ENCODE measurements at places on chromosomes 1 and 21. TPM values are rescaled to one million over a fixed set of nuclear protein-coding genes. Genes with fewer than 3 reads are reported as not detected.

GRCh38 chr1:207302618-207303393 is 18.7 kb upstream of the CD55 start:
- no peak for DNase-seq
- H3K4me3 ChIP-seq, result no peak overlapping the region
- no peaks in the 10 kb centered on the region for H3K36me3 ChIP-seq
- H3K27me3 ChIP-seq, result no peaks in the 10 kb centered on the region
- no peak overlapping the region for H3K27ac ChIP-seq

TNNT2 gene
- total RNA-seq, result not detected

DNA sequence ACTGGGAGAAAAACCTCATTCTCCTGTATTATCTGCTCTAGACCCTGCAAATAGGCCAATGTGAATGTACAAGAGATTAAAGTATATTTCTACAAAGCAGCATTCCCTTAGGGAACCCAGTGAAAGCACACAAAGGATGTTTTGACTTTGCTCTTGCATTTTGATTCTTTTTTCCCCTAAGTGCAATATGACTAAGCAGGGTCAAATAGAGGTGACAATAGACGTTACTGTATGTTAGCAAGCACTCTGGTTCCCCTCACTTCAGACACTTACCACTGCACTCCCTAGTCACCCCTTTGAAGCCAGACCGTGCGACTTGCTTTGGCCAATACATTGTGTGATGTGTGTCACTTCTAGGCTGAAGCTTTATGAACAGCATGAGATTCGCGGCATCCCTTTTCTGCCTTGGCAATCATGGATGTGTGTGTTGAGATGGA is 209.7 kb downstream of the RHOU start:
- DNase-seq, result no peak
- no peaks in the 10 kb centered on the region for H3K36me3 ChIP-seq
- no peaks in the 10 kb centered on the region for H3K4me1 ChIP-seq
- no peak overlapping the region for H3K27ac ChIP-seq
- H3K4me3 ChIP-seq, result no peak overlapping the region

- no peaks in the 10 kb centered on the region for H3K36me3 ChIP-seq
- H3K4me1 ChIP-seq, result no peaks in the 10 kb centered on the region
- peaks cover 9% of the 10 kb centered on the region for H3K27me3 ChIP-seq
- no peak overlapping the region for H3K4me3 ChIP-seq
Measured at GRCh38 chr1:67097305-67097704, 37.5 kb downstream of the C1orf141 start.

DNA sequence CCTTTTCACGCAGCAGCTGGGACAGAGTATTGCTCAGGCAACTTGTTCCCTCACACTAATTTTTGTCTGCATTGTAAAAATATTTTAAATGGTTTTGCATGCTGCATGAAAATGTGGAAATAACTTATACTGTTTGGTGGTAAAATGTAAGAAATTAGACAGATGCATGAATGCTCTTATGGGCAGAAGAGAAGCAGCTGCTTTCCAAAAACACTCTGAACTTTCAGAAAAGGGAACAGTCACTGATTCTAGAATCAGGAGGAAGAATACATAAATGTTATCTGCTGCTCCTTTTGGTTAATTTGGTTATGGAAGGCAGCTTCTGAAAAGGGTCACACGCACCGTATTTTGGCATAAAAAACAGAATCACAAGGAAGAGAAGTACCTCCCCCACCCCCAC is 87.0 kb upstream of the RUNX1 start:
- H3K27me3 ChIP-seq, result no peaks in the 10 kb centered on the region
- H3K36me3 ChIP-seq, result no peaks in the 10 kb centered on the region
- DNase-seq, result no peak
- H3K4me1 ChIP-seq, result peaks cover 13% of the 10 kb centered on the region
- no peak overlapping the region for H3K4me3 ChIP-seq
- H3K27ac ChIP-seq, result no peak overlapping the region

HAO2 gene
- total RNA-seq, result not detected

- H3K4me3 ChIP-seq, result no peak overlapping the region
- no peak for DNase-seq
- no peaks in the 10 kb centered on the region for H3K27me3 ChIP-seq
- no peak overlapping the region for H3K27ac ChIP-seq
Measured at GRCh38 chr1:119209596-119210295, 69.3 kb upstream of the WARS2 start.

SCAF4 gene
- total RNA-seq, result 64.7 TPM

- no peaks in the 10 kb centered on the region for H3K36me3 ChIP-seq
- no peaks in the 10 kb centered on the region for H3K4me1 ChIP-seq
- no peaks in the 10 kb centered on the region for H3K27me3 ChIP-seq
- DNase-seq, result no peak
- H3K4me3 ChIP-seq, result no peak overlapping the region
Measured at GRCh38 chr1:105909811-105910210, 1146.7 kb upstream of the PRMT6 start.

DNA sequence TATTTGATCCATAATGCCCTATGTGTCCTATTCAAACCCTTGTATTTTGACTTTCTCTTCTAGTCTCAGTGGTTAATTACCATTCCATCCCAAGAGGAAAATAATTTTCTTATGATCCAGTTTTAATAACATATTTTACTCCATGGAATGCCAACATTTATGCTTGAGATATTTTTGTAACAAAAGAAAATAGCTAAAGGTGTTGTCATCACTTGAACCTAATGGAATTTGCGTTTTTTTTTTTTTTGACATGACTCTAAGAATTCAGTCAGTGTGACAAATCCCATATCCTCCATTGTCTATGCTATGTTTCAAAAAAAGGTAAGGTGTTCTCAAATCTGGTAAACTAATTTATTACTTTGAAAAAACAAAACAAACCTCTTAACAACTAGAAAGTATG is 324.1 kb upstream of the ADAMTS5 start:
- no peaks in the 10 kb centered on the region for H3K4me1 ChIP-seq
- H3K27ac ChIP-seq, result no peak overlapping the region
- H3K4me3 ChIP-seq, result no peak overlapping the region
- no peaks in the 10 kb centered on the region for H3K27me3 ChIP-seq
- no peaks in the 10 kb centered on the region for H3K36me3 ChIP-seq

SH2D5 gene
- total RNA-seq, result 0.38 TPM

DNA sequence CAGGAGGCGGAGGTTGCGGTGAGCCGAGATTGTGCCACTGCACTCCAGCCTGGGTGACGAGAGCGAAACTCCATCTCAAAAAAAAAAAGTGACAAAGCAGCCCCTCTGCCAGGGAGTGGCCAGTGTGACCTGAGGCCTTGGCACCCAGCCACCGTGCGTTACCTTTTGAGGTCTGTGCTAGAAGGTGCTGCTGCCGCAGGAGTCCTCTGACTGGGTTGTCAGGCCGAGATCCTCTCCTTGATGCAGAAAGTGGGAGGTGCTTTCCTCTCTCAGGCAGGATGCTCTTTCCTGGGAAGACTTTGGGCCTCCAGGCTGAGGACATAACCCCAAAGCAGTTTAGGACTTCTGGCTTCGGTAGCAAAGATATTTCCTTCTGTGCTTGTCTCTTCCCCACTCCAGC is 280.5 kb upstream of the VAMP3 start:
- no peaks in the 10 kb centered on the region for H3K27me3 ChIP-seq
- H3K27ac ChIP-seq, result no peak overlapping the region
- no peak overlapping the region for H3K4me3 ChIP-seq

CLSTN1 gene
- 107 TPM for total RNA-seq
